ENCODE measurements at places on chromosomes 5 and 9.

- DNase-seq: no peak
Observed at GRCh38 chr5:57836921-57837320, 354.3 kb upstream of the ACTBL2 start.

GRCh38 chr9:134534661-134535080 lies 106.9 kb upstream of the COL5A1 start:
- no peak for DNase-seq

DNA sequence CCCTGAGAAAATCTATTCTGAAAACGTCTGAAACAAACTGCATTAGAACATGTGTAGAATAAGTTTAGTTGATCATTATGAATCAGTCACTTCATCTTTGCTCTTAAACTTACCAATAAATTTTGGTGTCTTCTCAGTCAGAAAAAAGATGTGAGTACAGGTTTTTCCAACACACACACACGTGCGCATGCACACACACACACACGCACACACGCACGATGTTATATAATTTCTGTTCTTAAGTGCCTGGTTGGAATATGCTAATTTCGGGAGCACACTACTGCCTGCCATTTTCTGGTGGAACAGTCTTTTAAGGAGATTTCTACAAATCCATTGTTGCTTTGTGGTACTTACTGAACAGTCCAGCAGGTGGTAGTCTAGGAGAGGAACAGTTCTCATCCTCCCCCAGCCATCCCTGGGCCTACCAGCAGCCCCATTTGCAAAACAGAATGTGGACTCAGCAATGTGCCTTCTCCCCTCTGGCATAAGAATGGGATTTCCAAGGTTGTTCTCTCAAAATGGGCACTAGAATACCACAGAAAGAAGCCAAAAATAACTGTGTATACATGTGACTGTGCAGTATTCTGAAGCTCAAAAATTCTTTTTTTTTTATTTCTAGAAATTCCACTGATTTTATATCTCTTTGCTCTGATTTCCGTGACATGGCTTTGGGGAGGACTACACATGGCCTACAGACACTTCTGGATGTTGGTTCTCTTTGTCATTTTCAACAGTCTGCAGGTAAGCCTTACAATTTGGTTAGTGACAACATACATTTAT lies 281.3 kb downstream of the ARRDC3 start:
- peak; percentile 11 for DNase-seq

GRCh38 chr9:79686381-79687130 lies 114.8 kb downstream of the TLE4 start:
- no peak for DNase-seq

DNA sequence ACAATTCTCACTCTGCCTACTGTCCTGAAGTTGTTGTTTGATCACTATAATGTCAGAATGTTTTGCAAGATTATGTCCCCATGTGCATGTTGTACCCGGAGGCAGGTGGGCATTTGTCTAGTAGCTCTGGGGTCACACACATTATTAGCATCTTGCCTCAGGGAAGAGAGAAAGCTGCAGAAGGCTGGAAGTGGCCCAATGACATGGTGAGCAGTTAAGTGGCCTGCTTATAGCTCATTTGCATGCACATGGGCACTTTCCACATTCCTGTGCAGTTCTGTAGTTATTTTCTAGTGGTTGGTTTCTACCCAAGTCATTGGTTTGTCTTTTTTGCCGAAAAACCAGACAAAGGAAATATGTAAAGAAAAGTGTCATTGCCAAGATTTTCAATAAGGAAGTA lies 80.9 kb downstream of the MAP1B start:
- DNase-seq: no peak

- no peak for DNase-seq
Observed at GRCh38 chr9:112112941-112113681, 62.0 kb downstream of the SUSD1 start.

GRCh38 chr5:17267106-17267505 lies 49.7 kb downstream of the BASP1 start:
- no peak for DNase-seq

GRCh38 chr5:122605236-122605635 lies 169.6 kb upstream of the SNX2 start:
- DNase-seq: no peak

GRCh38 chr5:34686762-34687268 lies 30.7 kb downstream of the RAI14 start:
- DNase-seq: no peak

GRCh38 chr9:104686081-104686480 lies 8.2 kb upstream of the OR13D1 start:
- DNase-seq: no peak

- no peak for DNase-seq
Observed at GRCh38 chr5:94181895-94182294, 436.5 kb downstream of the KIAA0825 start.

GRCh38 chr9:17589771-17590170 lies 10.9 kb downstream of the SH3GL2 start:
- DNase-seq: no peak

DNA sequence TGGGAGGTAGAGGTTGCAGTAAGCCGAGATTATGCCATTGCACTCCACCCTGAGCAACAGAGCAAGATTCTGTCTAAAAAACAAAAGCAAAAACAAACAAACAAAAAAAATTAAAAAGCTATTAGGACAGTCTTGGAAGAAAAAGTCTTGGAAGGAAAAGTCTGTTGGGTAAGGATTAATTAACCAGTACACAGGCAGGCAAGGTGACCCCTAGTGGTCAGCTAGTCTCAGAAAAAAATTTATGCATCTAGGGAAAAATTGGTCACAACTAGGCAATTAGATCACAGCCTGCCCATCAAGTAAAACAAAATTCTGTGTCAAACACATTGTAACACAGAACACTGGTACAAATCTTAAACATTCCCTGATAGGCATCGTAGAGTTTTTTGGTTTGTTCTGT lies 6.7 kb upstream of the ANKRD18B start:
- DNase-seq: no peak

DNA sequence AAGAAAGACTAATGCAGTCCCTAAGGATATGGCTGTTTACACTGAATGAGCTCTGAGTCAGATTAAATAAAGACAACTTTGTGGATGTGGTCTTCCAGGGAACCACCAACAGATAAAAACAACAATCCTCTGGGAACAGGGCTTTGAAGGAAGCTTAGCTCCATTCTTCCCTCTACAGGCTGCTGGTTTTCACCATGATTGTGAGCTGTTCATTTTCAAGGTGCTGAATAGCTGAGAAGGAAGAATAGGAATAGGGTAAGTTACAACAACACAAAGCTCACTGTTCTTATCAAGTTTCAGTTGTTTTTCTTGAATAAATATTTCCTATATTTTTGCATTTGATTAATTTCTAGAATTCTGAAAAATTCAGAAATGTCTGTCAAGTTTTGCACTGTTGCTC lies 25.9 kb upstream of the PTAR1 start:
- no peak for DNase-seq

GRCh38 chr5:172881691-172882370 lies 47.8 kb downstream of the ERGIC1 start:
- DNase-seq: no peak

DNA sequence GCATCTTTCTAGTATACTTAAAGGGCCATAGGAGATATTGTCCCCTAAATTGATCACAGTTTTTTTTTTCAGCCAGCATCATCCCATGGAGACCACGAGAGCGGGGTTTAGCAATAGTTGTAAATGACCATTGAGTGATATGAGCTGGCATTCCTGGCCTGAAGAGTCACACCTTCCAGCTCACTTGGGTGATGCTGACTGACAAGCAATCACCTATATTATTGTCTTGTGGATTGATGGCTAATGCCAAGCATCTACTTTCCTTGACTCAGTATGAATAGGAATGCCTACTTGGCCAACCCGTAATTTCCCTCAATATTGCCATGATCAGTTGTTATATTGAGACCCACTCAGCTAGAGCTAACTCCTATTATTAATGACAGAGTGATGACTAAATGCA lies 70.5 kb downstream of the ADAMTSL1 start:
- no peak for DNase-seq
